ENCODE measurements at places on chromosomes 1 and 21.
A peak's percentile ranks its signal among the peaks of the same experiment; 100 is the strongest.

DNA sequence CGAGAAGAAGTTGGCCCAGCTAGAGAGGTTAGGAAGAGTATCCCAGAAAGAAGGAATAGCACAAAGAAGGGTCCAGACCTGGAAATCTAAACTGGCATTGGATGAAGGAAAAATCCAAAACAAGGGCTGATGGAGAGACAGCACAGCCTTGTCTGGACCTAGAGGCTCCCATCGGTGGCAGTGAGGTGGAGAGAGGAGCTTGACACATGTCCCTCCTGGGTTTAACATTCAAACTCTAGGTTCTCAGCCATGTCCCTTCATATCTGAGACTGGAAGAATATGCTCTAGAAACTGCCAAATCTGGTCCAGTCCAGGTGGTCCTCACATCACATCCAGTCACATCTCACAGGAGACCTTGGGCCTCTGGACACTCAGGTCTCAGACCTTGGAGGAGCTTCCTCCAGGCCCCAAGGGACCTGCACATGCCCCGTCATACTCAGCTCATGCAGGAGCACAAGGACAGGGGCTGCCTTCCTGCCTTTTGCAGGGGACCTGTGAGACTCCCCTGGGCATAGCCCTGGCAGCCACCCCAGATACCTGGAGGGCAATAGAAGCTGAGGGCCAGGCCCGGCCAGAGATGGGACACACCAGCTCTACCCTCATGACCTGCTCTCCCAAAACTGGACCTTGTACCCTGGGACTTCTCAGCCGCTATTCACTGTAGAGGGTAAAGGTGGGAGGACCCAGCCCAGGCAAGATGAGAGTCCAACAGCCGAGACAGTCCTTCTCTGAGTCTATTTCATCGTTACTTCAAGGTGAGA lies 7.5 kb downstream of the TMEM125 start:
- no peak for DNase-seq

DNA sequence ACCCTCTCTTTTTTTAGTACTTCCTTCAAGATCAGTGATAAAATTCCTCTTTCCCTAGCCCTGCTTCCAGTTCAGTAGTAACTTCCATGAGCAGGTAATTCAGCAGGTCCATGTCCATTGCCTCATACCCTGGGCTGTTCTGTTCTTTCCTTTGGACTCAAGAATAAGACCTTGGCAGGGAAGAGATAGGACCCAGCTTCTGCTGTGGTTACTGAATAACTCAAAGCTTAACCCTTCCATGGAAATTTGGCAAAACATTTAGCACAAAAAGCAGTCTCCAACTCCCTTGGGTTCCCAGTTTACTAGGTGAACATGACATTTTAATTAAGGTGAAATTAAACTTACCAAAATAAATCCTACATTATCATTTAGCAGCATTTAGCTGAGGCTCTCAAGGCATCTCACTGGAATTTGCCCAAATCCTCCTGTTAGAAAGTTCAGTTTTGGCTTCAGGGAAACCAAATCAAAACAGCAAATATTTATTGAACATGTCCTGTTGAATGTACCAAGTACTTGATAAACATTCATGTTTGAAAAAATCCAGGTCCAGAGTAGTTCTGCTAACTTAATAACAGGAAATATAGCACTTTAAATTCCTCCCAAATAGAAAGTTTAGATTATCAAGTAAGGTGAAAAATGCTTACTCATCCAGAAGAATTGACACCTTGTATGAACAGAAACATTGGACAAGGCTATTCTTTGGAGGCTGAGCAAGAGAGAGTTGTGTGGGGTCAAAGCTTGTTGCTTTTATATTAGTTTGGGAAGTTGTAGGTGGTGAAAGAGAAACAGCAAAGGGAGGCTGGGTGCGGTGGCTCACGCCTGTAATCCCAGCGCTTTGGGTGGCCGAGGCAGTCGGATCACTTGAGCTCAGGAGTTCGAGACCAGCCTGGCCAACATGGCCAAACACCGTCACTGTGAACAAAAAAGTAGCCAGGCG lies 8.4 kb upstream of the SERPINC1 start:
- DNase-seq, result no peak

DNA sequence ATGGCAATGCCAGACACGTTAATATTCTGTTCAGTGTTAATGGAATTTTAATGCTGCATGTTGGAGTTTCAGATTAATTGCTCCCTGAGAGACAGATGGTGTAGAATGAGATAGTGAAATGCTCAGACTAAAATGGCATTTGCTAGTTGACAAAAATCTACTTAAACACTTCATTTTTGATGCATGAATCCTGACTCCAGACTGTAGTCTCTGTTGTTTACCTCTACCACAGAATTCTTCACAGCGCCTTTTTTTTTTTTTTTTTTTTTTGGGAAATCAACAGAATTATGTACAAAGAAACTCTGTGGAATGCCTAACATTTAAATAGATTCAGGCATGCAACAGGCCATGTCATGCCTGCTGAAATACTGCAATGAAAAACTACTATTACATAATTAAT lies 111.3 kb downstream of the PLPPR5 start:
- no peak for DNase-seq

GRCh38 chr1:211468595-211468994 lies 23.4 kb downstream of the RD3 start:
- no peak for DNase-seq

GRCh38 chr1:118947790-118948189 lies 40.4 kb downstream of the TBX15 start:
- DNase-seq, result no peak

DNA sequence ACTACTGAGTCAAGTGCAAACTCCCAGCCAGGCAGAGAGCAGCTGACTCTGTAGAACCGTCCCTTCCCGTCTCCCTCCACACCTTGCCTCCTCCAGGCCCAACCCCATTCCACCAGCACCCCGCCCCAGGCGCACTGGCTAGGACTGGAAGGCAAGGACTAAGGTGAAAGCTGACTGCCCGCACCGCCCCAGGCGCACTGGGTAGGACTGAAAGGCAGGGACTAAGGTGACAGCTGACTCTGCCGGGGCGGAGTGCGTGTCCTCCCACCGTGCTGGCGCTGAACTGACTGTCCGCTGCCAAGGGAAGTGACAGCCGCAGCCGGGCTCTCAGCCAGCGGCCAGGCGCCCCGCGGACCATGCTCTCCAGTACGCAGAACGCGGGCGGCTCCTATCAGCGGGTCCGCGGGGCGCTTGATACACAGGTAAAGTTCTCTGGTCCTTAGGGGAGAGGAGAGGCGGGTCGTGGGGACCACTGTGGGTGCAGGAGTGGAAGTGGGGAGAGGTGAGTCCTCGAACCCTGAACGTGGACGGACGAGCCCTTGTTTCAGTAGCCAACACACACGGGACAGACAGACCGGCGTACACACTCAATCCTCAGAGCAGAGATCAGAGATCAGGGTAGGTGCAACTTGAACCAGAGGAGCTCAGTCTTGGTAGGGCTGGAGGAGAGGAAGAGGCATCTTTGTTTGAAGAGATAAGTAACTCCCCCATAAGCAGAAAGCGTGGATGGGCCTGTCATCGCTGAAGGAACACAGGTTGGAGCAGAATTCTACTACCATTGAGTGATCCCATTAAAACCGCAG lies 58.0 kb downstream of the RBM11 start:
- no peak for DNase-seq

DNA sequence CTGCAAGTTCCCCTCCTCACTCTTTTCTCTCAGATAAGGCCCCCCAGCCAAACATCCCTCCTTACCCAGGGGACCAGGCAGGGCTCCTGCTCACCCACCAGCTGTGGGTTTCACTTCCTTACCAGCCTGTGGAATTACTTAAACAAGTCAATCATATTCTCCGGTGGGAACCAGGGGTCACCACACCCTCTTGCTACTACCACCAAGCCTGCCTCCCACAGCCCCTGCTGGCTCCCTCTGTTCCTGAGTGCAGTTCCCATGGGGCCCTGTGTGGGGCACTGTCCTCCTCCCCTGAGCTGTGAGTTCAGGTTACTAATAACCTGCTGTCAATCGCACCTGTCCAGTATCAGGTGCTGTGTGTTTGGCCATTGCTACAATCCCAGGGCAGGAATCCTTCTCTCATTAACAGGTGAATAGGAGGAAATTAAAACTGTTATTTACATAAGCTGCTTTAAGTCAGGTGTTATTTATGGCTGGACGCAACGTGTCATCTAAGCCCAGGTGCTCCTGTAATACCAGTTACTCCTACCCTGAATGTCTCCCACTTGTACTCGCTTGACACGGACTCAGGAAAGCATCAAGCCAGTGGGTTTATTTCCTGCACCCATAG lies 53.1 kb upstream of the LBR start:
- DNase-seq, result peak; percentile 87

GRCh38 chr21:46622226-46622625 lies 13.2 kb upstream of the PRMT2 start:
- DNase-seq, result no peak

DNA sequence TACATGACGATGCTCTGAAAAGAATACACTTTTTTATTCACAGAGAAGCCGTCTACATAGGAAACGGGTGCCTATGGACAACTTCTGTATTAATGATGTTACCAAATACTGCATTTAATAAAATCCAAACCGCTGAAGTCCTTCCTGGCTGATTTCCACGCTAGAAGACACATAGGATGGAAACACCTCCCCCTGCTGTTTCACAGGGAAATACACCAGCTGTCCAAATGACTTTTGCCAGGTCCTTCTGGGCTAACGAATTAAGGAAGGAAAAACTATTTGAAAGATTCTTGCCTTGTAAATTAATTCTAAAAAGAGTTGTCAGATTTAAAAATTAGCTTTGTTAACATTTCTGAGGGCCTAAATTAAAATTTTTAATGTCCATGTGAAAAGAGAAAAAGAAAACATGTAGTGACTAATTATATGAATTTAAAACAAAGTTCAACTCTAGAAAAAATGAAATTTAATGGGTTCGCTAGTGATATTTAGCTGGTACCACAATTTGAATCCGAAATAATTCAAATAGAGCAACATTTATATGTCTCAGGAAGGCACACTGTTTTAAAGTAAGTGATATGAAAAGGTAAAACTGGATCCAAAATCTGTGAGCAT lies 146.0 kb downstream of the RERE start:
- peak; percentile 33 for DNase-seq

- no peak for DNase-seq
Observed at GRCh38 chr1:184556665-184557064, 169.8 kb downstream of the C1orf21 start.

GRCh38 chr1:10617318-10617717 lies 142.6 kb downstream of the PEX14 start:
- no peak for DNase-seq

- no peak for DNase-seq
Observed at GRCh38 chr1:2300851-2301606, 72.9 kb downstream of the SKI start.

GRCh38 chr1:43431676-43432075 lies 22.1 kb downstream of the HYI start:
- no peak for DNase-seq

DNA sequence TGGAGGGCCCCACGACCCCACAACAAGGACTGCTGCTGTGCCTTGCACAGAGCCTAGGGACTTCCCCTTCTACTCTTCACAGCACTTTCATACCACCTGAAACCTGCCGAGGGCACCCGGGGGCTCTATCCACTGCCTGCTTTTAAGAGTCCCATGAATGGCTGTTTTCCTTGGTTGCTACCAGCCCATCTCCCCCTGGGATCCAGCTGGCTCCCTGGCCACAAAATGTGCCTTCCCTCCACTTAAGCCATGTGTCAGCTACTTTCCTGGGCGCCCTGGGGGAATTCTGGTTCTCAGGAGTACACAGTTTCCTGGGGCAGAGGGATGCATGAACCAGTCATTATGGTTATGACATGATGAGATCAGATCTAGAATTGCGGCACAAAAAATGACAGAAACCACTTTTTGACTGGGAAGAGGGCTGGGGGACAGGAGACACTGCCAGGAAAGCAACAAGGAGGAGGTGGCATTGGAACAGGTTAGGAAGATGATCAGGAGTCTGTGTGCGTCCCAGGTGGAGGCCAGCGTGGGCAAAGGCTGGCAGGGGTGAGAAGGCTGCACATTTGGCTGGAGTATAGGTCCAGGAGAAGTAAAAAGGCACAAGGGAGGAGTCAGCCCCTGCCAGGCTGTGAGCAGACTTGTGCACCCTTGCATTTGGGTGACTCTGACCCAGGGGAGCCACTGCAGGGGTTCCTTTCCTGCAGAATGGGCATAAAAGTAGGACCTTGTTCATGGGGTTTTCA lies 3.2 kb upstream of the TNFRSF8 start:
- DNase-seq, result no peak

DNA sequence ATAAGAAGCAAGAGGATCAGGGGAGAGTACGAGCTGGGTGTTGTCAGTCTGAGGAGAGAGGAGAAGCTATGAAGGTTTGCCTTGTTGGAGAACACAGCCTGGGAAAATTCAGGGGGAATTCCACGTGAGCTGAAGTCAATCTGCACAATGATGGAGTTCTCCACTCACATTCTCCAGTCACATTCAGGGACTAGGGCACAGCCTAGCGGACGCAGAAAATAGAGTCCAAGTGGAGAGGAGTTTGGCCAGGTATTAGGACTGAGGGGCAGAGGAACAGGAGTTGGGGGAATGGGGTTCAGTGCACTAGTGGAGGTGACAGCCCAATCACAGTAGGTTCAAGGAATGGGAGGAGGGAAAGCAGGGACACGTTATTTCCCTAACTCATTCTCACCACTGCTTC lies 124.0 kb downstream of the KCNH1 start:
- DNase-seq, result no peak

DNA sequence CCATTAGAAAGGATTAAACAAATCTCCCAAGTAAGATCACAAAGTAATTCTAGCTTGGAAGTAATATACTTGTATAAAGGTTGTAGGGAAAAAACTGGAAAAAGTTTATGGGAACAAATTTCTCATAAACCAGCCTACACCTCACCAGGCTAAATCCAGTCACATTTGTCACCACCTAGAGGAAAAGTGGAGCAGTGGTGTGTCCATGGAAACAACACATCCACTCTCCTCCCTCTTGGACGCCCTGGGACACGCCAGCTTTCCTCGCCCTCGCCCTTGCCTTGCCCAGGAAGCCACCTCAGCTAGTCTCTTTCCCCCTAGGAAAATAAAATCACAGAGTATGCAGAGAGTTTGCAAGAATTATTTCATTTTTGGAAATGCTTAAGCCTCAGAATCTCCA lies 2.2 kb downstream of the PALMD start:
- DNase-seq, result no peak

DNA sequence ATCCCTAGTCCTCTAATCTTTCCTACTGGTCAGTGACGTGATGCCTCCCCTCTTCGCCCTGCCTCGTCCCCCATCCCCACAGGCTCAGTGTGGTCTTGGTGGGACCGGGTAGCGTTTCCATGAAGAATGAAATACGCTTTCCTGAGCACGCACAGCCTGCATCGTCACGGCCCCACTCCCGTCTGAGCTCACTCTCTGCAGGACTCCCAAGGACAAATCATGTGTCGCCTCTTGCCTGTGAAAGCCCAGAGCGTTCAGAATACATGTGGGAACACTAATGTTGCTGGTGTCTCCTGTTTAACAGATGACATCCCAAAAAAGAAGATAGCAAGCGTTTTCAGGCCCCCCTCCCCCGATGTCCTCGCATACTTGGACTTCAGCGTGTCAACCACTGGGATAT lies 49.2 kb downstream of the S100B start:
- no peak for DNase-seq

DNA sequence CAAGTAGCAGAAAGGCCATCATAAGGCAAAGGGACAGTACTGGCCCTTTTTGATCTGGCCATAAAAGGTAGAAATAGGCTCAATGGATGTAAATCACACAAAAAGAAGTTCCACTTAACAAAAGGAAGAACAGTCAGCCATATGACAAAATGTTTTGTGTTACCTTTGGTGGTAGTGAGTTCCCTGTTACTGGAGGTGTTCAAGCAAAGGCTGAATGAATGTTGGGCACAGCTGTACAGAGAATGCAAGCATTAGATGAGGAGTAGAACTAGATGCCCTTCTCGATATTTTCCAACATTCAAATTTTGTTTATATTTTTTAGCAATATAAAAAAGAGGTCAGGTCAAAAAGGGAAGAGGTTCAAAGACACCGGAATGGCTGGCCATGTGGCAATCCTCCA lies 20.0 kb downstream of the OLFML3 start:
- no peak for DNase-seq

- peak; percentile 97 for DNase-seq
Observed at GRCh38 chr1:145891587-145892485, 6.2 kb upstream of the ANKRD35 start.

All from NCI-H2029 (cell line).